ENCODE measurements at places on chromosomes 5 and 9.

GRCh38 chr9:31637265-31637664, 747.2 kb upstream of the ACO1 start:
- DNase-seq, result no peak

- no peak for DNase-seq
These were observed 144.9 kb downstream of the ADAMTSL1 start for GRCh38 chr9:18618862-18619261.

- DNase-seq, result peak; percentile 41
These were observed 43.1 kb downstream of the POLR1E start for GRCh38 chr9:37528652-37529471.

DNA sequence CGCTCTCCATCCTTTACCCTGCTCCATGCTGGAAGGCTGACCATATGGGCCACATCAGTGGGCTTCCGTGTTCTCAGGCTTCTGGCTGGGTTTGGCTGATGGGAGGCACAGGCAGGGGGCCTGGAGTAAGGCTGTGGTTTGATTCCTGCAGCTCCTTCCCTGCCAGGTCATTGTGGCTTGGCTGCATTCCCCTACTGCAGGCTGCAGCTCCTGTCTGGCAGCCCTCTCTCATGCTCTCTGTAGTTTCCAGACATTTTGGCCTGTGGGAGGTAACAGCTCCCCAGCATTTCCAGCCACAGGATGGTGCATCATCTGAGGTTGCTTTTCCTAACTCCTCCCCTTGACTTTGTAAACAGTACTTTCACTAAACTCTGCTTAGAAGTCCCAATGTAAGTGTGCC, 102.0 kb upstream of the PTPN3 start:
- DNase-seq, result no peak

DNA sequence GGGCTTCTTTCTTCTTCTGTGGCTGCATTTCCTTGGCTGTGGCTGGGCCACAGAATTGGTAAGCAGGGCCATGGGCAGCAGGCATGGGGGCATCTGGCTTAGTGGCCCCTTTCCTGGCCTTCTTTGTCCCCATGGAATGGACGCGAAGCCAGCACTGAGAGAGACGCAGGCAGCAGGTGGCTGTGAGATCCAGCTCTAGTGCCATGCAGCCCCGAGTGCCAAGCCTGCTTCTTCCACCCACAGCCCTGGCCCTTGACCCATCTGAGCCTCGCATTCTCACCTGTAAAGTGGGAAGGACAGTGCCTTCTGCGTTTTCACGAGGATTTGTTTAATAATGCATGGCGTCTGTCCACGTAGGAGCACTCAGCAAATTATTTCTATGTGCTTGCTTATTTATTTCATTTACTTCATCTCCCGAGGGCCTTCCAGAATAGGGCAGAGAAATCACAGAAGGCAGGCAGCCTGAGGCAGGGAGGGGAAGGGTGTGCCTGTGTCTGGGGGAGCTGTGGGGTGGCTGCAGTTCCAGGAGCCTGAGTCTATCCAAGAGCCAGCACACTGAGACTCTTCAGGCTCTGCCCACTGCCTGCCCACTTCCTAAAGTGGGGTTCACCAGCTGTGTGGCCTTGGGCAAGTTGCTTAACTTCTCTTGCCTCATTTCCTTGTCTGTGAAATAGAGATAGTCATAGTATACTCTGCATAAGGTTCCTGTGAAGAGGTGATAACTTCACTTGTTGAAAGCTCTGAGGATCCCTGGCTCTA, 55.2 kb downstream of the NTNG2 start:
- DNase-seq, result no peak

DNA sequence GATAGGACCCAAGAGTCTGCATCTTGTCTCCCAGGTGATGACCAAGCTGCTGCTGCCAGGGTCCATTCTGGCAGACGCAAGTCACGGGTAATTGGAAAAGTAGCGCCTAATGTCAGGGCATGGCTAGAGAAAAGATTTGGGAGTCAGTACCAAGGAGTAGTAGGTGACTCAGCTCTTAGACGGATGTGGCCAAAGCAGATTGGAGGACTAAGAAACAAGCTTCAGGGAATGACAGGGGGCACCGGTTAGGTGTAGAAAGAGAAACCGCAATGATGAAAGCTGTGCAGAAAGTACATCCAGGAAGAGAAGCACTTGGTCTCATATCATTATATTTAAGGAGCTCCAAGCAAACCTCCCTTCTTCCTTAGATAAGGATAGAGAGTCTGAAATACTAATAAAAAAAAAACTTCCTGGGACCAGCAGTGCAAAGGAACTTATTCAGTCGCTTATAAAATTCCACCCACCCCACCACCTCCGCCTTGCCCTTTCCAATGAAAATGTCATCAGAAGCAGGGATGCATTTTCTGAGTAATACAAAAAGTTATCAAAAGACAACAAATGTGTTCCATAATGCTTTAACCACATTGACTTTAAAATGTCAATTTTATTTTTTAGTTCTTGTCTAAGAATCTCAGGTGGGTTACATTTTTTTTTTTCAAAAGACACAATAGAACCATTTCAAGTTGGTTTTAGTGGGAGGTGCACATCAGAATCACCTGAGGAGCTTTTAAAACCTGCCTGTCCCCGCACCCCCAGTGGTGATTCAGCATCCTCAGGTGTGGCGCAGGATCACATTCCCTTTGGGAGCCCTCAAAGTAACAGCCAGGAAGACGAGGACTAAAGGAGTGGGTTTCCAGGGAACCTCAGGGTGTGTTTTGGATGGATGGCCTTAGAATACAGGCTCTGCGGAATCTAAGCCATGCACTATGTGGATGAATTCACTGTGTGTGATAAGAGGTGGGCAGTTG, 31.2 kb downstream of the PTPN3 start:
- DNase-seq, result no peak

DNA sequence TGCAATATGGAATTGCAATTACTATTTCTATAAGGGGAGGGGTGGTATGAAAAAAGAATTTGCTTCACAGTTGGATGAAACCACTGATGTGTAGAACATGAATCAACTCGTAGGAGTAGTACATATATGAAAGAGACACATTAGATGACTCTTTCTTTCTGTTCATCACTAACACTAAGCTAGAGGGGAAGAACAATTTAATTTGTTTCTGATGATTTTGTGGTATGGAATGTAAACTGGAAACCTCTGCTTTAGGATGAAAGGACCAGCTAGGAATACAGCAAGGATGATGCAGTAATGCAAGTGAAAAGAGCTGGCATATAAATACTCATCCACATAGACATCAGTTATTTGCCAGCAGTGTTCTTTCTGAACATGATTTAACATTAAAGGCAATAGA, 113.4 kb downstream of the PAPPA start:
- DNase-seq, result no peak

DNA sequence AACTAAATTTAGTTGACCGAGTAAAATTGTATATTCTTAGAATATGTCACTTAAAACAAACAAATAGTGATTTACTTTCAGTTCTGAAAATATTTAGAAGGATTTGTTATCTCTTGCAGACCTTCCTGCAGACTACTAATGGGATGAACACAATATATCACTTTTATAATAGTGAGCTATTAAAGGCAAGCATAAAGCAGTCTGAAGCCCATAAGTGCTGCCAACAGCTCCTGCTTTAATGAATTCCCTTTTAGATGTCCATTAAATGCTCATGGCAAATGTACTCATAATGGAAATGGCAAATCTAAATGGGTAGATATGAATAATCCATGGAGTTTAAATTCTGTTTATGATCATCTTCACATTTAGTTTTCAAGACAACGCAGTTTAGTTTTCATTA, 170.2 kb downstream of the RANBP17 start:
- DNase-seq, result no peak

DNA sequence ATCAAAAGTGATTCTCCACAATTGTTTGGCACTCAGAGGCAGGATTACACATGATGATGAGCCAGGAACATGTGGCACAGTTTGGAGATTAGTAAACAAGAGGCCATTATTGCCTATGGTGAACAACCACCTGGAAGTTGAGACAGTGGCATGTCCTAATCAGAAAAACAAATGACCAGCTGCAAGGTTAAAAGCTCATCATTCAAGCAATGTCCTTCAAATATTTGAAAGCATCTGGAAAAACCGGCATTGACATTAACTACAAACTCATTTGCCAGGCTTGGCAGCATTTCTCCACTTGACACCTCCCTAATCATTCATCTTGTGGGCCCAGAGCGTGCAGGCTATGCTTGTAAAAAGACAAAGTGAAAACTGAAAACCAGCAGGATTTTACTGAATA, 80.6 kb upstream of the MEGF10 start:
- DNase-seq, result no peak

DNA sequence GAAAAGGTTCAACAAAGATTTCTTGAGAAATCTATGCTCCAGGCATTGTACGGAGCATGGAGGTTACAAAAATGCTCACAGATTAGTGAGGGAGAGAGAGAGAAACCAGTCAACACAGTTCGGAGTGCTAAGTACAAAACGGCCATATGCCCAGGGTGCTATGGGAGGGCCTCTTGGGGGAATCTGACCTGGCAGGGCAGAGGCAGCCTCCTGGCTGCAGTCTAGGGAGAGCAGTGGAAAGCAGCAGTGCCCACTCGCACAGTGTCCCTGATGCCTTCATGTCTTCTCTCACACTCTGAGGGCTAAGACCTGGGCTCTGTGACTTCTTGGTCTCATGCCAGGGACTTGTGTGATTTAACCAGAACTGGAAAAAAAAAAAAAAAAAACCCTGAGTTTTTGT, 29.8 kb upstream of the SMC5 start:
- no peak for DNase-seq

GRCh38 chr5:174397206-174397605, 327.2 kb upstream of the MSX2 start:
- no peak for DNase-seq

DNA sequence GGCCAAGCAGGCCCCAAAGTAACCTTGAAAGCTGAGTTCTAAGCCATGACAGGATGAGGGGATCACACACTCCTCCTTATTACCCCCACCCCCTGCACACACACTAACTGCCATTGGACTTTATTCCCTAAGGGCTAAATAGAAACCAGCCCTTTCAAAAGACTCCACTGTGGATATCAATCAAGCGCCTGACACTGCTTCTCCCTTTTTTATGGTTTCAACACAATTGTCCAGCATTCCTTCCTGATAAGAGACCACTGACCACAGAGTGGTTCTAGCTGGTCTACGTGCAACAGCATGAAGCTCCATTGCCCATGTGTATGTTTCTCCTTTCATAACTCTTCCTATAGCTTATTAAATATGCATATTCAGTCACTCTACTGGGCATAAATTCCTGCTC, 34.7 kb downstream of the PAEP start:
- DNase-seq, result no peak

GRCh38 chr5:134948911-134949310, 18.8 kb upstream of the CATSPER3 start:
- no peak for DNase-seq

DNA sequence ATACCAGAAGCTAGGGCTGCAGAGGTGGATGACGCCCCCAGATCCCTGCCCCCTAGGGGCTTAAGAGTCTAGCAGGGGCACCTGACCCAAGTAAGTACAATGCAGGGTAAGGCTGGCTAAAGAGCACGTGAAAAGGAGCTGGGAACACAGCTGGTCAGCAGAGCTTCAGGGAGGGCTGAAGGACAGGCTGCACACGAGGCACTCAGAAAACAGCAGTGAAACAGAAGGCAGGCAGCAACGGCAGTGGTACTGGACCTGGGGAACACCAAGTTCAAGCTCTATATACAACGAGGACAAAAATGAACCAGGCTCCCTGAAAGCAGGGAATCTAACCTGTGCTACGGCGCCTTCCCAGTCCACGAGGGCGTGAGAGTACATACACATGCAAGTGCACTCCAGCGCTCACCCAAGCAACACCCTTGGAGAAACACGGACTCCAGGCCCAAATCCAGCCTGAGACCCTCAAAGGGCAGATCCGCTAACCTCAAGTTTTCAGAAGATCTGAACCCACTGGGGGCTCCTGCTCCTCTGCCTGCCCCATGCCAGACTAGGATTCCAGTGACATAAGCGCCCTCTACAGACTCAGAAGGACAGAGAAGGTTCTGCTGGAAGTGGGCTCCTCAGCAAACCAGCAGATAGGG, 57.4 kb downstream of the PSMB7 start:
- DNase-seq, result no peak

- DNase-seq, result no peak
These were observed 1.0 kb downstream of the BASP1 start for GRCh38 chr5:17218353-17219005.

DNA sequence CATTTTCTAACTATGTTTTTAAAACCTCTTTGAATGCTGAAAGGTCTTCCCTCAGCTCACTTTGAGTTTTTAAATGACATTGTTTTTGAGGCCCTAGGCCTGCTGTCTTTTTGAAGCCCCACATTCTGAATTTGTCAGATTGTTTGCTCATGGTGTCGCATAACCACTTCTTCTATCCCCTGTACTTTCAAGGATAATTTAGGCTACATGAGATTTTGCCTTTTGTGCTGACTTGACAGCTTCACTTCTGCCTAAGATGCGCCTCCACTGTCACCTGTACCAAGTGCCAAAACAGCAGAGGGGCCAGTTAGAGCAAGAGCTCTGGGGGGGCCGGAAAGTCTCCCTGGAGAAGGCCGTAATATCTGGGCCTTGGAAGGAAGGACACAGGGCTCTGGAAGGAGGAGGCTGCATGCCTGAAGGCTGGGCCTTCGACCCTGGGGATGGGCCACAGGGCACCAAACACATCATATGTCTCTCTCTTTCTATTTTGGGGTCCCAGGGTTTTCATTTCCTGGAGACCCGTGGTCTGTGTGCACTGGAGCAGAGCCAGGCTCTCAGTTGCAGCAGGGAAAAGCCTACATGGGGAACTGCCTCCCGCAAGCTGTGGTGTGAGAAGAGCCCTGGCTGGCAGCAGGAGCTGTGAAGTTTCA, 49.1 kb downstream of the NDST1 start:
- DNase-seq, result no peak

- no peak for DNase-seq
These were observed 10.7 kb downstream of the SLC35A4 start for GRCh38 chr5:140575309-140575708.

DNA sequence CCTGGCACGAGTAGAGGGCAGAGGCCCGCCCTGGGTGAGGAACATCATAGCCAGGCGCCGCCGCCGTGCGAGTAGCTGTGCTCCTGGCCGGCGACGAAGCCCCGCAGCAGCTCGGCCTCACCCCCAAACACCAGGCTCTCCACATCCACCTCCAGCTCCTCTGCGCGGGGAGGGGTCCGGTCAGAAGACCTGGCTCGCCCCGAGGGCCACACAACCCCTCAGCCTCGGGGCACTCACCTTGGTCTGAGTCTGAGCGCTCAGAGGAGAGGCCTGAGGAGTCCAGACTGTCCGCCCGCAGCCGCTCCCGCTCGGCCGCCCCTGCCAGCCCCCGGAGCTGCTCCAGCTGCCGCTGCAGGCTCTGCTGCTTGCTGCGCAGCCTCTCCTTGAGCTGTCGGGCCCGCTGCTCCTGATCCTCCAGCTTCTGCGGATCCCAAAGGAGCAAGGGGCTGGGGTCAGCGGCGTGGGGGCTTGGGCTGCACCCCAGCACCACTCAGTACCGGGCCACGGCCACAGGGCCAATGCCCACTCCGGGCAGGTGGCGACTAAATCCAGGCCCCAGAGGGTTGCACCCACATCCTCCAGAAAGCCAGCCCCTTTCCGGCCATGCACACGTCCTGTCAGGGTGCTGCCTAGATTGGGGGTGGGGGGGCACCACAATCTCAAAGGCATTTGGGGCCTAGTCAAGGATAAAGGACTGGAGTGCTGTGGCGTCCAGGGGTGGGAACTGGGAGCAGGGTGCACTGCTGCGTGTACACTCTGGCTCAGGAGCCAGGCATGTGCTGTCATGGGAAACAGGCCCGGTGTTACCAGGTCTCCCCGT, 3.9 kb downstream of the MXD3 start:
- no peak for DNase-seq
